ENCODE measurements at places on chromosomes 6 and 20.

DNA sequence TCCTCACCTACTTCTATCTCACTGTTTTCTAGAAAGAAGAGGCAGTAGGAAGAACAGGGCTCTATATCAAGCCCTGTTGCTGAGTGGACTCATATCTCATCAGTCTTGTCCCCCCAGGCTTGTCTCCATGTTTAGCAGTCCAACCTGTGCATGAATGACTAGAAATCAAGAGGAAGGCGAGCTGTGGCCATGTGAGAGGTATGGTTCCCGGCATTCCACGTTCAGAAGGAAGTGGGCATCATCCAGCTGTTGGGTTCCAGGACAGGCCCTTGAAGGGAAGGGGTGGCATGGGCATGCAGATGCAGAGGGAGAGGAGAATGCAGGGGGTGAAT is 176.6 kb downstream of the MRPL14 start:
- no peak for DNase-seq

GRCh38 chr6:53095716-53096115 is 30.5 kb downstream of the FBXO9 start:
- DNase-seq = no peak

- no peak for DNase-seq
Measured at GRCh38 chr20:35539756-35540212, 2.1 kb upstream of the ERGIC3 start.

DNA sequence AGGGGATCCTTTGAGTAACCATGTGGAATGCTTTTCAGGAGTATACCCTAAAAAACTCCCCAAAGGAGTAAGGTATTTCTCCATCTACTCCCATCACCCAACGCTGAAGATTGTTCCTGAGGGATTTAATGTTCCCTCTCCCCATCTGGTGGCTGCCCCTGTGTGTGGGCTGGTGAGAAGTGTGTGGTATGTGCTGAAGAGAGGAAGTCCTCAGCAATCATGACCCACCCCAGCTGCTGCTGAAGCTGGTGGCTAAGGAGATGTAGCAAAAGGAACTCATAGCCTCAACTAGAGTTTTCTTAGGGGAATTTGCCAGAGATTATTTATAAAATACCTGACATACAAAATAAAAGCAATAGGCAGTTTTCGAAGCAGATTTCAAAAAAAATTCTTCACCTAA is 114.3 kb upstream of the JAG1 start:
- DNase-seq = no peak

DNA sequence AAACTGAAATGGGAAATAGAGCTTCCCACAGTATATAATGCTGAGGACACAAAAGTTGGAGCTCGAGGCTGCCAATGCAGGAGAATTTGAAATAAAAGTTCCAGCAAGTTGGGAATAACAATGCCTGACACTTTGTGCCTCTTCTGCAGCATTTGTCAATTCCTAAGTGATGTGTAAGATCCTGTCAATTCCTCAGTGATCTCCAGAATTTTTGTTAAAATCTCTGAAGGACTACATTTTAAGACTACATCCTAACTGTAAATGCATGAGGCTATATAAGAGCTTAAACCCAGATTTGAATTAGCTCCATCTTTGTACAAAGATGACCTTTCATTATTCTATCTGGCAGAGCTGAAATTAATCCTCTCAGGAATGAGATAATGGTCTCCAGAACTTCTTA is 208.2 kb downstream of the COL12A1 start:
- DNase-seq = no peak

DNA sequence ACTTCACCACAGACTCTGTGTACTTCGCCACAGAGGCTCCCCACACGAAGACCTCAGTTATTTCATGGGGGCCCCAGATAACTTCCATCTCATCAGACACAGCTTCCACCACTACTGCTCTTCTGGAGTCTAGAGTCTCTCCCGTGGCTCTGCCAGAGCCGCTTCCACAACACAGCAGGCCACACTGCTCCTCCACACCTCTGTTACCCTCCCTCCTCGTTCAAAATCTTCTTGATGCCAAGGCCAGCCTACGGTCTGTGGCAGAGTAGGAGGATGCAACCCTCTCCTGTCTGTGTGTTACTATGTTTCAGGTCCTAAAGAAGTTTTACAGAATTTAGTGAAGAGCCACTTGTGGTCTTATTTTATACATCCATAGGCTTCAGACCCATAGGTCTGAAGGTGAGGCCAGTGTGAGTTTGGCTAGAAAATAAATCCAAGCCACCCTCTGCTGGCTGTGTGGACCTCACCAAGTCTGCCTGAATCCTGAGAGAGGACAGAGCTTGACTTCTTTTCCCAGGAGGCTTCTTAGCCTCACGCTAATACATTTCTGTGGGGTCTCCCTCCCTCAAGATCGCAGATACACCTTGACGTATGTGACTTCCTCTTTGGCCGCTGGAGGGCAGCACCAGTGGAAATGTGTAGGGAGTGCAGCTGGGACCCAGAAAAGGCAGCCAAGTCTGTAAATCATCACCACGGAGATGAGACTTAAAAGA is 197.7 kb downstream of the FAXC start:
- peak; percentile 10 for DNase-seq

DNA sequence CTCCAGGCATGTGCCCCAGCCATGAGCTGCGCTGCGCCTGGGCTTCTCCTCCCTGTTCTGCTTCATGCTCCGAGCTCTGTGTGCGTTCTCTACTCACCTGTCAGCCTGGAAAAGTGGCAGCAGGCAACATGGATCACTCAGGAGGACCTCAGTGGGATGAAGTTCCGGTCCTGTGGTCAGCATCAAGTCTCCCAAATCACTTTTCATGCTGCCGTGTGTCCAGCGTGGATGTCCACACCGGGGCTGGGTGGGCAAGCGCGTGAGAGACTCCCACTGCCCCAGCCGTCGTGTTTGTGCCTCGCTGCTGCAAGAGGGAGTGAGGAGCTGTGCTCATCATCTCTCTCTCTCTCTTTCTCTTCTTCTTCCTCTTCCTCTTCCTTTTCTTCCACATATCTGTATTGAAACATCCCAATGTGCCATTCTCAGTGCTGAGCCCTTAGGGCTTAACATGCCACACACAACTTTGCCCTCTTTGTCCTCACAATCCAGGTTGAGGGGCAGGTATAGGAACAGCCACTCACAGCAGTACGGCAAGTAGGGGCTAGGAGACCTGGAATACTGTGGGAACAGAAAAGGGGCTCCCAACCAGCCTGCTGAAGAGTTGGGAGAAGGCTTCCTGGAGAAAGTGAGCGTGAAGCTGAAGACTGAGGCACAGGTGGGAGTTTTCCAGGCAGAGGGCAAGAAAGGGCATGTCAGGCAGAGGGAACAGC is 3.8 kb upstream of the PDYN start:
- no peak for DNase-seq

DNA sequence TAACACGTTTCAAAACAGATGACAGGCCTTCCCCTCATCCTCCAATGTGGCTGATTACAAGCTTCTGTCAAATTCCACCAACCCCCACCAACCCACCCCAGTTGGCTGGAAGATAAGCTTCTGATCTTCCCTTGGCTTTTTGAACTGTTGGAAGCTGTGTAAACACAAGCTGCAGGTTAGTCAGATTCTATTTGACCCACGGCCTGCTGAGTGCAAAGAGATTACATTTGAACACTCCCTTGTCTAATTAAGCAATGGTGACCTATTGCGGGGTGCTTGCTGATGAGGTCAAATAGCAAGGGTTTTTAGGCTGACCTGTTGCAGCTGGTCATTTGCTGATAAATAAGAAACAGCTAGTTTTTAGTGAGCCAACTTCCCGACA is 379.7 kb downstream of the BMP2 start:
- DNase-seq = no peak

GRCh38 chr6:96923871-96924493 is 546 bp upstream of the KLHL32 start:
- DNase-seq = peak; percentile 53

DNA sequence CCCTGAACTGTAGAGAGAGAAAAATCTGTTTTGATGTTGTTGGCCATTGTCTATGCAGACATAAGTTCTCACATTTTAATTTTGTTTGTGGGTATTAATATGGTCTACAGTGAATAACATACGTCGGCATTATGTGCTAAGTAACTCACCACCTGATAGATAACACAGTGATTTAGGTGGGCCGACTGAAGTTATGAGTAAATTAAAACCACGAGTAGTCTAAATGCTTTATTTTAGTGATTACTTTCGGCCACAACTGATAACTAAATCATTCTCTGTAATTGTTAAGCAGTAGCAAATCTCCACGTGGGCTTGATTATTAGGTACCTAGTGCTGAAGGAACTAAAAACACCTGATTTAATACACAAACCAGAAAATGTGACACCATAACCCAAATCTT is 1.1 kb downstream of the DOP1A start:
- no peak for DNase-seq

- no peak for DNase-seq
Measured at GRCh38 chr6:28105245-28105639, 19.2 kb upstream of the ZSCAN16 start.

DNA sequence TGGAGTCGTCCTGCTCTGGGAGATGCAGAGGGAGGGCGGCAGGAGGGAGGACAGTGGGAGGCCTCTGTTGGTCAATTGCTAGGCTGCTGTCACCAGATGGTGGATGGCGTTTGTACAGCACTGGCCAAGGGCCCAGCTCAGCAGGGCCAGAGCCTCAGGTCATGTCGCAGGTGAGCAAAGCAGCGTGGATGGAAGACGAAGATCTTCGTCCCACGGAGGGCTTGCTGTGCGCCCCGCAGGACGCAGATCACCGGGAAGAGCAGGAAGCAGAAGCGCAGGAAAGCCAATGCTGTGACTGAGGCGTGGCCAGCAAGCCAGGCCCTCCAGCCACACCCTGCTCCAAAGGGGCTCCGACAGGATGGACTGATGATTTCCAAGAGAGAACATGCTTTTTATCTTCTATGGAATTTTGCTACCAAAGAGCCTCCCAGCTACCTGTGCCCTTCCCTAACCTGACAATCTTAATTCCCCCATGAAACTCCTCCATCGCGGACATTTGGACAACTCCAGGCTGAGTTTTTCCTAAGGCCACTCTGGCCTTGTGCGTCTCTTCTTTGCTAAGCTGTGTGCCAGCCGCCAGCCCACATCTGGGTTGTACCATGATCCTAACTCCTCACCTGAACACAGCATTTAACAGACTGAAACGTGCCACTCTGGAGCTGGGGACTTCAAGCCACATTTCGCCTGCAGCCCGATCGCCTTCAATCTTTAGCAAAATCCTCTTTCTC is 3.5 kb upstream of the SLCO4A1 start:
- no peak for DNase-seq

DNA sequence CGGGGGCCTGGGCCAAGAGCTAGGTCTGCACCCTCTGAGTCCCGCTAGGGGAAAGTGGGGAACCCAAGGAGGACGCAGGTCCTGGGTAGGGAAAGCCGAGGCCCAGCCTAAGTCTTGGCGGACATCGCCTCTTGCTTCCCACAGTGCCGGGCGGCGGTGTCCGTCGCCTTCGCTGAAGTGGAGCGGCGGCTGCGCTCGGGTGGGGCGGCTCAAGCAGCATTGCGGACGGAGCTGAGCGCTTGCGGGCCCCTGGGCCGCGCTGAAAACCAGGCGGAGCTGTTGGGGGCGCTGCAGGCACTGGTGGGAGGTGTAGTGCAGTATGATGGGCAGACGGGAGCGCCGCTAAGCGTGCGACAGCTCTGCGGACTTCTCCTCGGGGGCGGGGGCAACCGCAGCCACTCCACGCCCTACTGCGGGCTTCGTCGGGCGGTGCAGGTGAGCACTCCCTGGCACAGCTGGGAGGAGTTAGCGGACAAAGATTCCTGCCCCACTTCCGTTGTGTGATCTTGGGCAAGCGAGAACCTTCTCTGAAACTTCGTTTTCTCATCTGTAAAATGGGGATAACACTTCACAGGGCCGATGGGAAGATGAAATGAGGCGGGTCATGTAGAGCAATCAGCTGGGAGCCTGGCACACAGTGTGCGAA is 4.2 kb downstream of the PRSS16 start:
- peak; percentile 58 for DNase-seq

GRCh38 chr6:33750244-33750991 is 3.7 kb upstream of the IP6K3 start:
- no peak for DNase-seq

- no peak for DNase-seq
Measured at GRCh38 chr6:105894556-105894955, 191.6 kb upstream of the PRDM1 start.

- DNase-seq = no peak
Measured at GRCh38 chr6:106199998-106200397, 113.9 kb downstream of the PRDM1 start.

DNA sequence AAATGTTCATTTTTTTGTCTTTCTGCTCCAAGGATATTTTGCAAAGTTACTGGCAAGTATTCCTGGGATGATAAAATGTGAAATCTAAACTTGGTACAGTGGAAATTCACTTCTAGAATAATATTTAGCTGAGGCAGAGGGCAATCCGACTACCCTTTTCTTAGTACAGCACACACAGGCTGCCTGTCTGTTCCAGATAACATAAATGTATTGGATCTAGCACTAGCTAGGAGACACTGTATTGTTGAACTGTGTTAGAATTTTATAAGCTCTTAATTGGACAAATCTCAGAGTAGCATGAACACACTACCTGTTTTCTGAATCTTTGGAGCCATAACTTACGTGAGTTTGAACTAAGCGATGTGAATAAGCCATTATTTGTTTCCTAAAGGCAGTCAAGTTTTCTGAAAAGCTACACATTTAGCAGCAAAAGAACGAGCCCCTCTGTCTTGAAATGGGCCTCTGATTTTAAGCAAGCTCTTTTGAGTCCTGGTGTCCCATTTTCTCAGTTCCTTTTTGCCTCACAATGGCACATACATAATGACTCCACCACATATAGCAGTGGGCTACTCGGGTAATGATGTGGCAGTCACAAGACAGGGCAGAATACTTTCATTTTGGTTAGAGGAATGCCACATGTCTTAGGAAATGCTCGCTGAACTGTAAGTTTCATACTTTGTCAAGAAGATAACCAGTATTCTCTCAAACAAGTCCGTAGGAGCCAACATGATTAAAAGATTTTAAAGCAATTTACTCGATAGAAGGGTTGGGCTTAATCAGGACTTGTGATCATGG is 116.5 kb upstream of the ESR1 start:
- DNase-seq = peak; percentile 47

DNA sequence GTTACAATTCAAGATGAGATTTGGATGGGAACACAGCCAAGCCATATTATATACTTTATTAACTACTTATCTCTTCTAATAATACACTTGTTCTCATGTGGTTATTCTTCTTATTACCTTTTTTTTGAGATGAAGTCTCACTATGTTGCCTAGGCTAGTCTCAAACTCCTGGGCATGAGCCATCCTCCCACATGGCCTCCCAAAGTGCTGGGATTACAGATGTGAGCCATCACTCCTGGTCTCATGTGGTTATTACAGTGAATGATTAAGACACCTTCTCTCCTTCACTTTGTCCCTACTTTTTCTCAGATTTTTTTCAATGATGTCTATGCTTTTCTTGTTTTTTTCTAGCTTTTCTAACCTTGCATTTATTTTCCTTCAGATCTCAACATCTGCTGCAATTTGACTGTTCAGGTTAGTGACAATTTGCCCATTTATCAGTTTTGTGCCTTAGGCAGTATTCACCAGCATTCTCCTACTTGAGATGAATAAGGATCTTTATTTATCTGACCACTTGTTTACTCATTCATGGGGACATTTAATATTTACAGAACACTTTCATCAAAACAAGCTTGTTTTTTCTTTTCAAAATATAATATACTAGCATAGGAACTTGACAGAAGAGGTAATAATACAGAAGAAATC is 105.7 kb downstream of the SLC16A10 start:
- DNase-seq = no peak

Measured in CD4-positive, alpha-beta T cell treated with Interleukin-4 for 4 hours (primary cell).